ENCODE measurements at places on chromosomes 2 and 18.

- no peak for DNase-seq
Measured at GRCh38 chr2:37306024-37306423, 18.6 kb downstream of the PRKD3 start.

- no peak for DNase-seq
Measured at GRCh38 chr2:172578860-172579512, 23.1 kb downstream of the PDK1 start.

- DNase-seq = no peak
Measured at GRCh38 chr2:98608962-98609604, 694 bp downstream of the UNC50 start.

DNA sequence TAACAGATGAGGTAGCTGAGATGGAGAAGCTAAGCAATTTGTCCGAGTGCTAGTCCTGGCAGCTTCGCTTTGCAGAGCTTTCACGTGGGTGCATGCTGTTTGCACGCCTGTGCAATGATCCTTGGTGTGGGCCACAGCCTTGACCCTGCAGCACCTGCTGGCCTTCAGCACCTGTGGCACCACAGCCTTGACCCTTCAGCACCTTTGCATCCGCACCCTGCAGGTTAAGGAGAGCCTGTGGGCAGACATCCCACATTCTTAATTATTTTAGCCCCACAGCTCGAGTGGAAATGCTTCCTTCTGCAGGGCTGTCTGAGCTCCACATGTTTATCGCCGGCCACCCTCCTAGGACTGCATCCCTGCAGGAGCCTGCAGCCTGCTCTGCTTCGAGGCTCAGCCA lies 19.3 kb downstream of the NCK2 start:
- DNase-seq = no peak

Data from stimulated activated CD4-positive, alpha-beta T cell treated with anti-CD3 and anti-CD28 coated beads, Interleukin-12 subunit alpha, Interleukin-12 subunit beta, amount 100 ng/mL, for 4 hours (primary cell).